ENCODE measurements at places on chromosomes 1 and 21.

DNA sequence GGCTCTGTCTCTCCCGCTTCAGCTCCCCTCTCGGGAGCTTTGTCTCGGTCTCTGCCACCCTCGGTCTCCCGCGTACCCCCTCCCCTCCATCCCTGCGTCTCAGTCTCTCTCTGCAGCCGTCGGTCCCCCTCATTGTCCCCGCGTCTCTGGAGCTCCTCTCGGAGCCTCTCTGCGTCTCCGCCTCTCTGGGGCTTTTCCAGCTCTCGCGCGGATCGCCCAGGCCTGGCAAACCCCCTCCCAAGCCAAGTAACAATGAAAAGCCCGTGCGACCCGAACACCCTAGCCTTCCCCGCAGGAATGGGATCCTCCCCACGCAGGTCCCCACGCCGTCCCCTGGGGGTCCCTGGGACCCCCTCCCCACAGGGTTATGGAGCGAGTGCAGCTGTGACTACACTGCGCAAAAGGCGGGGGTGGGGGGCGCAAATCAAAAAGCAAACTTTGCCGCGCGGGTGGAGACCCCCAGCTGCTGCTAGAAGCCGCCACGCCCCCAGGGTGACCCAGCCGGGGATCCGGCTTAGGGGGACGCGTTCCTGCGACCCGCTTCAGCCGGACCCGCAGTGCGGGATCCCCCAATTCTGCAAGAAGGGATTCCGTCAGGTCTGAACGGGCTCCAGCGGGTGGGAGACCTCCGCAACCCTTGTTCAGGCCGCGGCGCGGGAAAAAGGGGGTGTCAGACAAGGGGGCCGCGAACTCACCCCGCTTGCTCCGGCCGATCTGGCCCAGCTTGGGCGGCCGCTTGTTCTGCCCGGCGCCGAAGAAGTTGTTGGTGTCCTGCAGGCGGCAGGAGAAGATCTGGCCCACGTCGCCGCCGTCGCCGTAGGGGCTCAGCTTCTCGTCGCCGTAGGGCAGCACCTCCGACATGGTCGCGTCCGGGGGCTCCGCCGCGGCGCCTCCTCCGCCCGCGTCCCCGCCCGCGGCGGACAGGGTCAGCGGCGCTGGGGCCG lies 1.2 kb downstream of the CAMK2N1 start:
- DNase-seq: no peak

DNA sequence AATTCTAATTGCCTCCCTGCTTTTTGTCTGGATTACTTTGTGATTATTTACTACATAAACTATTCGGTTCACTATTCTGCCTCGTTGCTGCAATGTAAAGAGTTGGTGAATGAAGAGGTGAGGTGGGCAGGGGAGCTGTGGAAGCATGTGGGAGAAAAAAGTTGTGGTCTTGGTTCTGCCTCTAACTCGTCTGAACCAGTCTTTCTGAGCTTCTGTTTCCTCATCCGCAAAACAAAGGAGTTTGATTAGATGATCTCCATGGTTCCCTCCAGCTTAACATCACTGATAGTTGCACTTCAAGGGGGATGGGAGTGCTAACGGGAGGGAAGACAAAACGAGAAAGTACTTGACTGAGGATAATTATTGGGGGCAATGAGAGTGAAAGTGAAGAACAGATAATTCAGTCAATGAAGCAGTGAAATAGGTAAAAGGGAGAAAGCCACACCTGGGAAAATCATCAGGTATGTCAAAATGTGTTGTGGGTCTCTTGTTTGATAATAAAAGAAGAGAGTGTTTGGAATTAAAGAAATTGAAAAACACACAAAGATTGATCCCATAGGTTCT lies 26.2 kb upstream of the UHMK1 start:
- no peak for DNase-seq

GRCh38 chr1:44701141-44701573 lies 26.6 kb downstream of the ARMH1 start:
- no peak for DNase-seq

GRCh38 chr1:199834711-199835110 lies 192.8 kb upstream of the NR5A2 start:
- DNase-seq: no peak

GRCh38 chr1:106568201-106568974 lies 488.1 kb upstream of the PRMT6 start:
- DNase-seq: no peak

DNA sequence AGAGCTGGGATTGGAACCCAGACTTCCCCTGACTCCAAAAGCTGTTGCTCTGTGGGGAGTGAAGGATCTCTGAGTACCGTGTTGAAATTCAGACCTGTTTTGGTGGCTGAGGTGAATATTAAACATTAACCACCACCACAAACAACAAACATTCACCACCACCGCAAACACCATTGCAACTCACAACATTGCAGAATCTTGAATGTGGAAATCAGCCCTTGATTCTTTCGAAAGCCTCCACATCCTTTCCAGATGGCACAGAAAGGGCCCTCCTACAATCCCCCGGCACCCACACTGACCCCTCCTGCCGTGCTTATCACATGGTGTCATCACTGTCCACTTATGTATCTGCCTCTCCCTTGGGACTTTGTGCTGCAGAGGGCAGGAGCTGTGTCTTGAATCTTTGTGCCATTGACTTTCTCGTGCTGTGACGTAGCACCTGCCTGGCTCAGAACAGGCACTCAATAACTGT lies 1.4 kb downstream of the CDA start:
- DNase-seq: no peak

All from NCI-H2107 (cell line).